ENCODE measurements at places on chromosomes 5 and 9.

GRCh38 chr9:71816916-71817451 is 48.7 kb upstream of the CEMIP2 start:
- DNase-seq: no peak

- no peak for DNase-seq
Measured at GRCh38 chr5:77718934-77719610, 57.1 kb downstream of the TBCA start.

DNA sequence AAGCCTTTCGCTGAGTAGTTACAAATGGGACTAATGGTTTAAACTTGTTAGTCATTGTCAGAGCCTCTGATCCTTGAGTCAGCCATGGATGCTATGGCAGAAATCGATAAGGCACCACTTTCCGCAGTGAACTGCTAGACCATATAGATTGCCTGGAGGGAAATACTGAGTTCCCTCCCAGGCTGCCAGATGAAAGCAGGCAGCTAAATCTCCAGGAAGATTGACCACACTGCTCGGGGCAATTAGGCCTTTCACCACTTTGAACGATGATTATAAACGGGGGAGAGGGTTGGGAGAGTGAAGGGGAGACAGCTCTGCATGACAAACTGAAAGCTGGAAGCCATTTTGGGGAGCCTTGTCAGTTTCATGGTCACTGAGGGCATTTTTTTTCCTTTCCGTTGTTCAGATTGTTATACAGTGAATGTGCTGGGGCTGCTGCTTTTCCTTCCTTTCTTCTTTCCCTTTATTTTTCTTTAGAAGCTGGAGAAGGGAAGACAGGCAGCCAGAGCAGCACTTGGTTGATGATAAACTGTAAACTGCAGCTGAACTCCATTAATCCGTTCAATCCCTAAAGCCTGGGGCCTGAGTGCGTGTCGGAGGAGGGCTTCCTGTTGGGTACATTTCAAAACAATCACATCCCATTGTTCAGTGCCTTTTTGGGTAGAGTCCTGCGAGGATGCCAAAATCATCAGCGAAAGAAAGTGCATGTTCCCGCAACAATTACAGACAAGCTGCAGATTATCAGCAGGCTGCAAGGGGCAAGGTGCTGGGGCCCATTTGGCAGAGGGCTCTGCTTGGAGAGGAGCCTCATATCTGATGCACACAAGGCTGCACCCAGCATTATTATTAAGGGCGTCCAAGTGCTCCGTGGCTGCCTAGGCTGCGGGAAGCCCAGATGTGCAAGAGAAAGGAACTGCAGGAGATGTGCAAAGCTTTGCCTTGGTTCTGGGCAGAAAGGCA is 308.4 kb downstream of the PSAT1 start:
- no peak for DNase-seq

- no peak for DNase-seq
Measured at GRCh38 chr5:39423331-39423751, 1.4 kb downstream of the DAB2 start.

- DNase-seq: no peak
Measured at GRCh38 chr9:131621551-131622358, 76.4 kb downstream of the PRRT1B start.

DNA sequence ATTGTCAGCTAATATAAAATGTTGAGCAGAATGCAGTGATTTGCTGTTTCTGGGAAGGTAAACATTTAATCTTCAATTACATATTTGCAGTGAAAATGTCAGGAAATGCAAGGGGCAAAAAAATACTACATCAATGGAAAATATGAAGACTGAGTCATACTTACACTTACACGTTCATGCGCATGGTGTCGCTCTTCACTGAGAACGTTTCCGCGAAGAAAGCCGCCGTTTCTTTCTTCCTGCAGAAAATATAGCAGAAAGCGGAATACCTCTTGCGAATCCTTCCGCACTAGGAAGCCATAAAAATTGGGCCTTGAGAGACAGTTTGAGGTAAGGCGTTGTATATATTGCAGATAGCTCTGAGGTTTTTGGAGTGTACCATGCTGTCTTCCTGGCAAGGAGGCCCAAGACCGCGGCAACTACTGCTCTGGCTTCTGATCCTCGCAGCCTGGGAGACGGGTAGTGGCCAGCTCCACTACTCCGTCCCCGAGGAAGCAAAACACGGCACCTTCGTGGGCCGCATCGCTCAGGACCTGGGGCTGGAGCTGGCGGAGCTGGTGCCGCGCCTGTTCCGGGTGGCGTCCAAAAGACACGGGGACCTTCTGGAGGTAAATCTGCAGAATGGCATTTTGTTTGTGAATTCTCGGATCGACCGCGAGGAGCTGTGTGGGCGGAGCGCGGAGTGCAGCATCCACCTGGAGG is at the start of gene PCDHA13:
Gene PCDHA13, plus strand, starts transcription at position 236 of the 702 bp plus-strand sequence. Its CDS starts 145 bp downstream, at position 381.
- DNase-seq: no peak

DNA sequence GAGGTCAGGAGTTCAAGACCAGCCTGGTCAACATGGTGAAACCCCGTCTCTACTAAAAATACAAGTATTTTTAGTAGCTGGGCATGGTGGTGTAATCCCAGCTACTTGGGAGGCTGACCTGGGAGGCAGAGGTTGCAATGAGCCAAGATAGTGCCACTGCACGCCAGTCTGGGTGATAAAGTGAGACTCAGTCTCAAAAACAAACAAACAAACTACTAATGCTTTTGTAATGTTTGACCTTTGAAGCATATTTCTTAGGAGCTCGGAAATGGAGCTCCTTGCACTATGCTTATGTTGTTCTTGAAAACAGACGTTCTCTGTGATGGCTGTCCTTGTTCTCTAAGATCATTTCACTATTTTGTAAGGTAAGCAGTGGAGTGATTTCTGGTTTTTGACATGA is 6.0 kb downstream of the F2RL2 start:
- no peak for DNase-seq

DNA sequence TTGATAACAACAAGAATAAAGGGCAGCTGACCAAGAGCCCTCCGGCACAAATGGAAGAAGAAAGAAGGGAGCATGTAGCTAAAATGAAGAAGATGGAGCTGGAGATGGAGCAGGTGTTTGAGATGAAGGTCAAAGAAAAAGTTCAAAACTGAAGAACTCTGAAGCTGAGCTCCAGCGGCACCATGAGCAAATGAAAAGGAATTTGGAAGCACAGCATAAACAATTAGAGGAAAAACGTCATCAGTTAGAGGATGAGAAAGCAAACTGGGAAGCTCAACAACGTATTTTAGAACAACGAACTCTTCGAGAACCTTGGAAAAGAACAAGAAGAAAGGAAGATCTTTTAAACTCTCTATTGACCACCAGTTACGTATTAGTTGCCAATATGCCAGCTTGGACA is 100.9 kb downstream of the GABBR2 start:
- no peak for DNase-seq

GRCh38 chr5:335740-336038 is 14.2 kb downstream of the AHRR start:
- no peak for DNase-seq

DNA sequence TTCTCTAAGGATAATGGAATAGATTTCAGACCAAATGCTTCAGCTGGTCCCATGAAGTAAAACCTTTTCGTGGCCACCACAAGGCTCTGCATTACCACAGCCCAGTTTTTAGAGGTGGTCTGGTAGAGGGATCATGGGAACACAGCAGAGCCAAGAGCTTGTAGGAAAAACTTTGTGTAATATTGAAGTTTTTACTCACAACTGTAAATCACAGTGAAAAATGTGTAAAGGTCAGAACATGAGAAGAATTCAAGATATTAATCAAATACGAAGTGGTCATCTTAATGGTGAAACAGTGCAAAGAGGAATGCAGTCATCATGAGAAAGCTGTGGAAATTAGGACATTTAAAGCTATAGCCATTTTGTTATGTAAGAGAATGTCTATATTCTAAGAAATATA is 197.5 kb downstream of the NPR3 start:
- DNase-seq: no peak

DNA sequence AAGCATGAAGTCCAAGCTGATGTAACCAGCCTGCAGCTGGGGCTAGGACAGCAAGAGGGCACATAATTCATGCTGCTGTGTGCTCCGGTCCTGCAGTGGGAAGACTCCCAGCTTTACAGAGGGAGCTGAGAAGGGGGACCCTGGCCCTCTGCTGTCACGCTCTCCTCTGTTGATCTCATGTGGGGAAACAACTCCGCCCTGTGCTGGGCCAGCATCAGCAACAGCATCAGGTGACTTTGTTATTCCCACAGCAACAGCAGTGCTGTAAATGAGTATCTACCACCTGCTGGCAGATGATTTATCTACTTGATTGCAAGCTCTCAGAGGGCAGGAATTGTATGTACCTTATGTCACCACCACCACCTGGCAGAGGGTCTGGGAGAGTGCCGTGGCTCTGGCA is 176.2 kb downstream of the COL23A1 start:
- no peak for DNase-seq

- DNase-seq: no peak
Measured at GRCh38 chr5:155726267-155726666, 600.7 kb upstream of the SGCD start.

- no peak for DNase-seq
Measured at GRCh38 chr5:172659909-172660628, 19.0 kb downstream of the NEURL1B start.
